ENCODE measurements at places on chromosomes 2 and 18. TPM values are rescaled to one million over a fixed set of nuclear protein-coding genes. Genes with fewer than 3 reads are reported as not detected.
A peak's percentile ranks its signal among the peaks of the same experiment; 100 is the strongest.

DNA sequence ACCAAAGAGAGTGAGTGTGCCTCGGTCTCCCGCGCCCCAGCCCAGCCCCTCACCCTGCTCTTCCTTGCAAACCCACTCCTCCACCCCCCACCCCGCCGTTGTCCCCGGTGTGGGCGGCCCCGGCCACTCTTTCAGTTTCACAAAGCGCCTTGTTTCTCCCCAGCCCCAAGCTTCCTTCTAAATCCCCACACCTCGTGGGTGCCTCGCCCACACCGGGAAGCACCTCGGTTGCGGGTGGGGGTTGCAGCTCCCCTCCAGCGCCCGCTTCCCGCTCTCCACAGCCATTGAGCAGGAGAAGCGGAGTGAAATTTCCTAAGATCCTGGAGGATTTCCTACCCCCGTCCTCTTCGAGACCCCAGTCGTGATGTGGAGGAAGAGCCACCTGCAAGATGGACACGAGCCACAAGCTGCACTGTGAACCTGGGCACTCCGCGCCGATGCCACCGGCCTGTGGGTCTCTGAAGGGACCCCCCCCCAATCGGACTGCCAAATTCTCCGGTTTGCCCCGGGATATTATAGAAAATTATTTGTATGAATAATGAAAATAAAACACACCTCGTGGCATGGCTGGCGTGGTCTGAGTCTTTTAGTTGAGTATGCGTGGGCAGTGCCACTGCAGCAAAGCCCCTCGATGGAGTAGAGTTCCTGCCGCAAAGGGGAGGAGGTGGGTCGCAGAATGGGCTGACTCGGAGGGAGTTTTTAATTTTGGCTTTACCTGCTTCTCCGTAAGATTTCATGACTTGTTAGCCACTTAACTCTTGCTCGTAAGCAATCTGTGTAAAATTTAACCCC lies 848 bp downstream of the TMSB10 start:
- H3K4me3 ChIP-seq, result peak overlapping the region; percentile 90
- H3K27ac ChIP-seq, result peak overlapping the region; percentile 70
- H3K4me1 ChIP-seq, result peaks cover 25% of the 10 kb centered on the region

GRCh38 chr2:158602027-158602426 lies 145.3 kb downstream of the PKP4 start:
- H3K4me3 ChIP-seq, result no peak overlapping the region
- no peak overlapping the region for H3K27ac ChIP-seq
- peaks cover 11% of the 10 kb centered on the region for H3K4me1 ChIP-seq

Gene ERICH2
- total RNA-seq, result 1.6 TPM

Gene FOXD4L1
- total RNA-seq, result 0.09 TPM

GRCh38 chr18:51448949-51449348 lies 251.5 kb upstream of the MEX3C start:
- peaks cover 21% of the 10 kb centered on the region for H3K4me1 ChIP-seq
- no peaks in the 10 kb centered on the region for H3K27me3 ChIP-seq
- H3K36me3 ChIP-seq, result no peaks in the 10 kb centered on the region
- no peak overlapping the region for H3K27ac ChIP-seq
- DNase-seq, result no peak
- no peak overlapping the region for H3K4me3 ChIP-seq

DNA sequence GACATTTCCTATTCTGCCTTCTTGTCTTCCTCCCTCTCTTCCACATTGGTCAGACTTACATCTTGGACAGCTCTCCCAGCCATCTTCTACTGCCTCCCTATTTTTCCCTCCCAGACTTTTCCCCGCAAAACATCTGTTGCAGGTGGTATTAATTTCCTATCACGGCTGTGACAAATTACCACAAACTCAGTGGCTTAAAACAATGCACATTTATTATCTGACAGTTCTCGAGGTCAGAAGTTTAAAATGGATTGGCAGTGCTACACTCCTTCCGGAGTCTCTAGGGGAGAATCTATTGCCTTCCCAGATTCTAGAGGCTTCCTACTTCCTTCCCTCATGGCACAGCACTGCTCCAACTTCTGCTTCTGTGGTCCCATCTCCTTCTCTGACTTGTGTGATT lies 33.3 kb downstream of the STRADB start:
- H3K36me3 ChIP-seq, result peaks cover 18% of the 10 kb centered on the region
- H3K27me3 ChIP-seq, result no peaks in the 10 kb centered on the region
- H3K4me3 ChIP-seq, result no peak overlapping the region
- peaks cover 5% of the 10 kb centered on the region for H3K4me1 ChIP-seq
- no peak for DNase-seq
- H3K27ac ChIP-seq, result peak overlapping the region; percentile 34

DNA sequence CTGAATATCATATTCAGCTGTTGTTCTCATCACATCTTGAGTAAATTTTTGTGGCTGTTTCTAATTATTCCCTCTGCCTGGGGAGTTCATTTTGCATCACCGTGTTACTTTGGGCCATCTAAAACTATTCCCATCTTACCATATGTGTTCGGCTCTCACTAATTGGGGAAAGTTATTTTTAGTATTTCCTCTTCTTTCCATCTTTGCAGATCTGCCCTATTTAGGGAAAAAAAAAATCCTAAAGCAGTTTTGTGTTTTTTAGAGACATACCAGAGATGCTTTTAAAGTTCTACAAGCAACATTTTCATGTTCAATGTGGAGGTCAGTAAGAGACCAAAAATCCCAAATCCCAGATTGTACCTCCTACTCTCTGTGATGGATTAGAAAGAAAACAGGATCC lies 111.3 kb upstream of the NDUFV2 start:
- H3K27ac ChIP-seq, result no peak overlapping the region
- no peak for DNase-seq
- no peaks in the 10 kb centered on the region for H3K27me3 ChIP-seq
- H3K4me3 ChIP-seq, result no peak overlapping the region

- H3K27ac ChIP-seq, result no peak overlapping the region
- peaks cover 3% of the 10 kb centered on the region for H3K4me1 ChIP-seq
- 0 out of 2 replicates have a peak, but pooled peaks cover 4% of the 10 kb centered on the region for H3K36me3 ChIP-seq
- H3K4me3 ChIP-seq, result no peak overlapping the region
- DNase-seq, result no peak
Measured at GRCh38 chr18:65567372-65567771, 183.4 kb upstream of the CDH7 start.

Gene GBX2
- 15.3 TPM for total RNA-seq

- peaks cover 22% of the 10 kb centered on the region for H3K36me3 ChIP-seq
- H3K27me3 ChIP-seq, result no peaks in the 10 kb centered on the region
- no peak overlapping the region for H3K4me3 ChIP-seq
- DNase-seq, result no peak
- no peak overlapping the region for H3K27ac ChIP-seq
Measured at GRCh38 chr2:15205562-15205961, 355.6 kb downstream of the NBAS start.

DNA sequence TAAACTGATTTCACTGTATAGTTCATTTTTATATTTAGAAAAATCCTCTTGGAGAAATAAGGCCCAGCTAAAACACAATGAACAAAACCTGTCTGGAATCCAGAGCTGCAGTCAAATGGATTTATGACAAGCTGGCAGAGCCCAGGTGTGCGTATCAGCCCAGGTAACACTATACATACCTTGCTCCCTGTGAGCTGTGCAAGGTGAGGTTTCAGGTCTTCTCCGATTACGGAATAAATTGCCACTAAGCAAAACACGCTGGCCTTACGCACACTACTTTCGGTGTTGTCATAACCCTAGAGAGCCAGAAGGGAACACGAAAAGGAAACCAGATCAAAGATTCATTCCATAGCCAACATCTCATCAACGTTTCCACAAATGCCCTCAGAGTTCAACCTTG lies 61.9 kb upstream of the TFCP2L1 start:
- H3K27me3 ChIP-seq, result no peaks in the 10 kb centered on the region
- no peaks in the 10 kb centered on the region for H3K4me1 ChIP-seq
- H3K27ac ChIP-seq, result no peak overlapping the region
- H3K36me3 ChIP-seq, result peaks cover 58% of the 10 kb centered on the region

Gene CHMP1B
- 37.2 TPM for total RNA-seq

Data from WTC11 (cell line).